Stomach (tissue), 19 donors: ENCODE measurements at places on chromosomes 7 and 10. TPM values are rescaled to one million over a fixed set of nuclear protein-coding genes. Genes with fewer than 3 reads are reported as not detected.

UCN3 gene
- not detected for total RNA-seq

ADARB2 gene
- total RNA-seq = not detected

INHBA gene
- 3.5 TPM for total RNA-seq

SFMBT2 gene
- total RNA-seq = 13.4 TPM

CD36 gene
- total RNA-seq = 38.4 TPM

AGFG2 gene
- 16.4 TPM for total RNA-seq

FGFR2 gene
- total RNA-seq = 65.0 TPM

TASOR2 gene
- total RNA-seq = 85.7 TPM

LEP gene
- total RNA-seq = not detected

ELN gene
- total RNA-seq = 75.4 TPM
